Islet precursor cell (in vitro differentiated cells): ENCODE measurements at places on chromosomes 1 and 21.

- no peak for DNase-seq
Measured at GRCh38 chr1:111442457-111442856, 6.6 kb downstream of the WDR77 start.

DNA sequence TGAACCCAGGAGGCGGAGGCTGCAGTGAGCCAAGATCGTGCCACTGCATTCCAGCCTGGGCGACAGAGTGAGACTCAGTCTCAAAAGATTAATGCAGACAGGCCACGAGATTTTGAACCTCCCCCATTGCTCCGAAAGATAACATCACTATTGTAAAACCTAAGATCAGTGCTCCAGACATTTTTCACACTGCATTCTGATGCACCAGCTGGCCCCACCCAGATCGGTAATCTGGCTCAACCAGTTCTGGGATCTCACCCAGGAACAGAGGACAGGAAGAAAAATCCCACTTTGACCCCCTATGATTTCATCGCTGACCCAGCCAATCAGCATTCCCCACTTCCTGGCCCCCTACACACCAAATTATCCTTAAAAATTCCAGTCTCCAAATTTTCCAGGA is 10.7 kb upstream of the CSRP1 start:
- DNase-seq, result peak; percentile 92

DNA sequence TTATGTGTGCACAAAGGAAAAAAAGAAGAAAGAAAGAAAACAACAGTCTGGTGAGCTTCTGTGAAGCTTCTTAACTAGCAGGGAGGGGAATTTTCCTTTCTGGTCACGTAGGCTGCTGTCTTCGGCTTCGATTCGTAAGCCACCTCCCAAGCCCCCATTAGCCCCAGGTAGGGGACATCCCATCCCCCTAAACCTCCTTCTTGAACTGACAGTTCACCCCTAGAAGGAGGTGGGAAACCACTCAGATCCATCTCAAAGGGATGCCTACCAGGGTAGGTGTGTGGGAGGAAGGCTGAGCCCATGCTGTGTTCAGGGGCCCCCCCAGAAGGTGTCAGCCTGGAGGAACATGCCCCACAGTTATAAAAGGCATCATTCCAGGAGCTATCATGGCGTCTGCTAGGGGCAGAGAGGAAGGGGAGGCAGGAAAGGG is 25.8 kb downstream of the CD247 start:
- DNase-seq, result no peak

- DNase-seq, result no peak
Measured at GRCh38 chr21:41876928-41877652, 2.1 kb downstream of the PRDM15 start.

DNA sequence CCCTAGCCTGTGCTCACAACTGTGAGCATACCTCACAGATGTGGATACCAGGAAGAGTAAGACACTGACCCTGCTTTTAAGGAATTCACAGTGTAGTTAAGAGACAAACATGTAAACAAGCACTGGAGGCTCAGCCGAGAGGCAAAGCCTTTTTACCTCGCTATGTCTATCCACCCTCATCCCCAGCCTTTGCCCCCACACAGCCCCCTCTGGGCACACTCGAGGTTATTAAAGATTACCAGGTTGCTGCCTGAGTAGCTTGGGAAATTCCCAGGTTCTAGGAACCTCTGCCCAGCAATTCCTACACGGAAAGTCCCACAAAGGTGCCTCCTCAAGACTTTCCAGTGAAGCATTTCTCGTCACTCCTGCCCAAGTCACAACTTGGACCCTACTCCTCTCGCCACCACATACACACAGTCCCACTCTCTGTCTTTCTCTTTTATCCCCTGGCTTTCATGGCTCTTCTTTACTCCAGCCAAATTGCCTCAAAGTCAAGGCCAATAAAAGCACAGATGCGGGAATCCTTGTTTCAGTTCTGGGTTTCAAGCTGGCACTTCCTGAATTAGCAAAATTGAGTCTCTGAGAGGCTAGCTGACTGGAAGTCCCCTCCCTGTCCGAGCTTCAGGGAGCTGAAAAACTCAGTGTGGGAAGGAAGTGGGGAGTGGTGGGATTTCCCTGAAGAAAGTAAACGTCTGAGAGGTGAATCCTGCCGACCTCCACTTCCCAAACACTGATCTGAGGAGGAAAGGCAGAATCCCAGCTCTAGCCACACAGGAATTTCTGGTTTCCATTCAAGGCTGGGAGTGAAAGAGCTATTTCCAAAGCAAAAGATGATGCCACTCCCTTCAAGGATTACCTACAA is 7.6 kb downstream of the DENND2D start:
- DNase-seq, result peak; percentile 56

- no peak for DNase-seq
Measured at GRCh38 chr1:39613250-39613649, 26.2 kb downstream of the HEYL start.

- DNase-seq, result no peak
Measured at GRCh38 chr1:147264158-147264768, 21.8 kb downstream of the CHD1L start.

DNA sequence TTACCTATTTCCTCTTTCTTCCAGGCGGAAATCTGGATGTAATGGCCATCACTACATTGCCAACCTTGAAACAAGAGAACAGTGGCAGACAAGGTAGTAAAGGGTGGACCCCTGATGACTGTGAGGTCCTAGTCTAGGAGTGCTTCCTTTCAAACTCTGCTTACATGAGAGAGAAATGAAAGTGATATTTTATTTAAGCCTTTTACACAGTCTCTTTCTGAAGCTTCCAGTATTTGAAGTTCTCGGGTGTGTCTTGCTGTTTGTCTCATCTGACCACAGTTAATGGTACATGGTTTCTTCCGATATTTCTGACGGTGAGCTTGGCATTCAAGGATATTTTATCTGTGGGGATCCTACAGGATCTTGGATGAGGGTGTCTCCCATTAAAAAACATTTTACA is 215.2 kb downstream of the SLC45A1 start:
- no peak for DNase-seq

DNA sequence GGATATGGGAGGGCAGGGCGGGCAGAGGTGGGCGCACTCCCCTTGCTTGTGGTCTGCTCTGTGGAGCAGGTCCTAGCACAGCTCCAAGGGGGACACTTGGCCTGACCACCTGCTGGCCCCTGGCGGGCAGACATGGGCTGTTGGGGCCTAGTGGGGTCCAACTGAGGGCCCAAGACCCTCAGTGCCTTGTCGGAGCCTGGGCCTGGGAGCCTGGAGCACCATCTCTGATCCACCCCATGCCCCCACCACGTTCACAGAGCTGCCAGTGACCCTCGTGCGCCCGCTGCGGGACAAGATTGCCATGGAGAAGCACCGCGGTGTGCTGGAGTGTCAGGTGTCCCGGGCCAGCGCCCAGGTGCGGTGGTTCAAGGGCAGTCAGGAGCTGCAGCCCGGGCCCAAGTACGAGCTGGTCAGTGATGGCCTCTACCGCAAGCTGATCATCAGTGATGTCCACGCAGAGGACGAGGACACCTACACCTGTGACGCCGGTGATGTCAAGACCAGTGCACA is 70.6 kb downstream of the OBSCN start:
- peak; percentile 46 for DNase-seq

DNA sequence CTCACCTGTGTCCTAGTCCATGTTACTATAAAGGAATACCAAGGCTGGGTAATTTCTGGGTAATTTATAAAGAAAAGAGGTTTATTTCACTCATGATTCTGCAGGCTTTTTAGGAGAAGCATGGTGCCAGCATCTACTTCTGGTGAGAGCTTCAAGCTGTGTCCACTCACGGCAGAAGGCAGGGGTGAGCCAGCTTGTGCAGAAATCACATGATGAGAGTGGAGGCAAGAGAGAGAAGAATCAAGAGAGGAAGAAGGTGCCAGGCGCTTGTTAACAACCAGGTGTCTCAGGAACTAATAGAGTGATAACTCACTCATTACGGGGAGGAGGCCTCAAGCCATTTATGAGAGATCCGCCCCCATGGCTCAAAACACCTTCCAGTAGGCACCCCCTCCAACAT is 67.5 kb upstream of the CD34 start:
- no peak for DNase-seq

DNA sequence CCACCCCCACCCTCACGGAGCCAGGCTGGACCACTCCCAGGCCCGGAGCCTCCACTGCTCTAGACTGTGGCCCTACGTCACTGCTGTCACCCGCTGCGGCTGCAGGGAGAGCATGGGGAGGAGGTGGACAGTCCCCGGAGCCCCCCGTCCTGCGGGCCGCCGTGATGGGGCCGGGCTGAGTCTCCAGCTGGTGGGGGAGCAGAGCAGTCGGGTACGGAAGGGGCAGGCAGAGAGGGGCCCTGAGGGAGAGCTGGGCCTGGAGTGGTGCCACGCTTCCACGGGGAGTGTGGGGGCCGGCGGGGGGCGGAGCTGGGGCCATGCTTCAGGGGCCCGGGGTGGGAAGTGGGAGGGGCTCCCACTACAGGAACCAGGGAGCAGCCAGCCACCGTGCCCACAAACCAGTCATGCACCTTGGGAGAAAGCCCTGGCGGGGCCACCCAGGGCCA is 98.9 kb upstream of the KCNK1 start:
- no peak for DNase-seq

- no peak for DNase-seq
Measured at GRCh38 chr1:70963374-70963773, 84.2 kb downstream of the PTGER3 start.

- no peak for DNase-seq
Measured at GRCh38 chr1:74728736-74729135, 4.1 kb downstream of the CRYZ start.

DNA sequence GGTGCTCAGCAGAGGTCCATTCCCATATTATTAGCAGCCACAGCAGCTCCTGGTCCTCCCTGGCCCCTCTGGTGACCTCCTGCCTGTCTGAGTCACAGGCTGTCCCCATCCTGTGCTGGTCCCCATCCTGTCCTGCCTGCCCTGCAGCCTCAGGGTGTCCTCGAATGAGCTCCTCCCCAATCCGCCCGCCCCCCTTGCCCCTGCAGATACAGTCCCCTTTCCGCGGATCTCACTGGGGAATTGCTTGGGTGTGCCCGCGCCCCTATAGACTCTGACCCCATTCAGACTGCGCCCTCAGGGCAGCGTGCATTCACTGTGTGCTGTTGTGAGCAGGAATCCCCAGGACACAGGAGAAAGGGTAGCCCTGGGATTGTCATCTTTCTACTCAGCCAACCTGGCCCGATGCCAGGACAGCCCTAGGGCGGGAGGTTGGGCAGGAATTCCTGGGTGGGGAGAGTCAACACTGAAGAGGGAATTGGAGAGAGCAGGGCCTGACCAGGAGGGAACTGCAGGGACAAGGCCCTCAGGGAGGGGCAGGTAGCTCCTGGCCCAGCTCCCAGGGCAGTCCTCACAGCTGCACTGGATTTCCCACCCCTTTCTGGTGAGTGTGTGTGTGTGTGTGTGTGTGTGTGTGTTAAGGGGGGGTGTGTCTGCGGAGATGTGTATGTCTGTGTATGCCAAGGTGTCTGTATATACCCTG is 1.1 kb upstream of the GUCA2A start:
- DNase-seq, result peak; percentile 93

DNA sequence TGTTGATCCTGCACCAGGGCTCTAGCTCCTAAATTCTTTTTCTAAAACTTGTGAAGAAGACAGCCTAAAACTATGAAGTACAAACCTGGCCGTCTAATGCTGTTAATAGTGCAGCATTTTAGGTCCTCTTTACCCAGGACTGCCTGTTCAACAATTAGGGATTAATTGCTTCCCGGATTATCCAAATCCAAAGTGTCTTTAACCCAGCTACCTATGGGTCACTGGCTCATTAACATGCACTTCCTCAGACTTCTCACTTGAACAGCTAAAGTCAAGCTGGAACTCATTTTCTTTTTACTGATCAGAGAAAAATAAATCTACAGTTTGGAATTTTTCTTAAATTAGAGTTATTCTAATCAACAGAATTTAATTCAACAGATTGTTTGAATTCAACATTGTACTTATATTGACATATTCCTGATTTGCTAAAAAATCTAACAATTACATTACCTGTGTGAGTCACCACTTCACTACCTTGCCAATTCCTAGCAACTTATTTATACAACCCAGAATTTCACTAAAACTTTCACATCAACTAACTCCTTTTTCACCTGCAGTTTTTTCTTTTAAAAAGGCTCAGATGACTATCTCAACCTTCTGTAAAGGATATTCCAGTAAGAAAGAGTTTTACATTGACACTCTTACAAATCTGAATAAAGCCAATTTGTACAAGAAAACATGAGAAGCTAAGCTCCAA is 3.3 kb downstream of the HNRNPU start:
- DNase-seq, result no peak

- DNase-seq, result no peak
Measured at GRCh38 chr1:160575112-160575664, 4.1 kb downstream of the CD84 start.

- DNase-seq, result no peak
Measured at GRCh38 chr1:111232134-111232533, 4.6 kb downstream of the CHI3L2 start.

DNA sequence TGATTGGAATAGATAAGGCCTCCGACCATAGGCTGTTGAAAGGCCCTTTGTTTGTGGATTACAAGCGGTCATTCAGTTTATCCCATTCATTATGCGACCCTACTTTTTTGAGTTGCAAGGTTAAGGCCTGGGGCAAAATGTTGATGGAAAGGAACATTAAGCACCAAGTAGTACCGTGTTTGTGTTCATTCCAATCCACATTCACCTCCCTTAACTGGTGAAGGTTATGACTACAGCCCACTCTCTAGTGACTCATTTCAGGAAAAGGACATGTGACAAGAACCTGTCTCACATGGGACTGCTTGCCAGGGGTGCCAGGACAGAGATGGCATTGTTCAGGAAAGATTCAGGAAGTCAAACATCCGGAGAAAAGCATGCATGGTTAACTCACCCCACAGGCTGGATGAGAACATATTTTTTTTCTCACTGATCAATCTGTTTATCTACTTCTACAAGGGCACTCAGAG is 81.6 kb downstream of the CD58 start:
- peak; percentile 94 for DNase-seq

GRCh38 chr1:226952118-226952441 is 12.0 kb downstream of the COQ8A start:
- no peak for DNase-seq
